Motor neuron (in vitro differentiated cells): ENCODE measurements at places on chromosomes 3 and 15. TPM values are rescaled to one million over a fixed set of nuclear protein-coding genes. Genes with fewer than 3 reads are reported as not detected.

CHST2 gene
- total RNA-seq = 5.7 and 6.5 TPM in 2 replicates

TNFSF10 gene
- total RNA-seq = 0.67 TPM in 1 of 2 replicates, not detected in the other

GHSR gene
- 0.21 and 0.36 TPM in 2 replicates for total RNA-seq

NME9 gene
- 4.7 and 4.9 TPM in 2 replicates for total RNA-seq

PLA2G4D gene
- 0.31 TPM in 1 of 2 replicates, not detected in the other for total RNA-seq

P2RY12 gene
- total RNA-seq = 0.38 and 0.70 TPM in 2 replicates

MEIS2 gene
- 146 and 152 TPM in 2 replicates for total RNA-seq

ALS2CL gene
- 1.9 and 2.1 TPM in 2 replicates for total RNA-seq

ZNF385D gene
- total RNA-seq = 4.9 and 5.1 TPM in 2 replicates

IGDCC3 gene
- 179 and 189 TPM in 2 replicates for total RNA-seq

- ATAC-seq = no peak
Measured at GRCh38 chr3:140682586-140682985, 4.7 kb downstream of the TRIM42 start.

- no peak for ATAC-seq
Measured at GRCh38 chr3:142224482-142225072, 808 bp downstream of the GK5 start.

DNA sequence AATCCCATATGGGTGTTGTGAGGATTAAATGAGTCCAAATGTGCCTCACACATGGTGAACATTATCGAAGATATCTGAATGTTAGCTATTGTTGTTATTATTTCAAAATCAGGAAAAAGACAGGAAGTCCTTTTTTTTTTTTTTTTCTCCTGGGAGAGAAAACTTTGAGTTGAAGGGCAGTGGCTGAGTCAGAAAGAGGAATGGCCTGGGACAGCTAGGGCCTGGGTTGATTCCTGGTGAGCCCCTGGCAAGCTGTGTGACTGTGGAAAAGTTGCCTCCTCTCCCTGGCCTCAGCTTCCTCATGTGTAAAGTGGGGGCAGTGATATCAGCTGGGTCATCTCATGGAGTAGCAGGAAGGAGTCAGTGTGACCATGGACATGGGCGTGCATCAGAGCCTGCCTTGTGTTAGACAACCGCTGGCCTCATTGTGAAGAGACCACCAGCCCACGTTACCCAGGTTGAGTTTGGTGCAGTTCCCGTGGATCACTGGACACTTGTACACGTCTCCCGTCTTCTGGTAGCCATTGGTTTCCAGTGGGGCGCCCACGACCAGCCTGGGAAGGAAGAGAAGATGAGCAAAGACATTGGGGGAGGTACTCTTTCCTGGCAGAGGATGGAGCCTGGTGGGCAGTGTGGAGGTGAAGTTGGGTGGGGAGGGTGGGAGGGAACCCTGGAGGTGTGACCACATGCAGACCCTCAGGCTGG, 63.1 kb downstream of the ITGA11 start:
- no peak for ATAC-seq

- no peak for ATAC-seq
Measured at GRCh38 chr3:132995971-132996370, 42.2 kb upstream of the TMEM108 start.

DNA sequence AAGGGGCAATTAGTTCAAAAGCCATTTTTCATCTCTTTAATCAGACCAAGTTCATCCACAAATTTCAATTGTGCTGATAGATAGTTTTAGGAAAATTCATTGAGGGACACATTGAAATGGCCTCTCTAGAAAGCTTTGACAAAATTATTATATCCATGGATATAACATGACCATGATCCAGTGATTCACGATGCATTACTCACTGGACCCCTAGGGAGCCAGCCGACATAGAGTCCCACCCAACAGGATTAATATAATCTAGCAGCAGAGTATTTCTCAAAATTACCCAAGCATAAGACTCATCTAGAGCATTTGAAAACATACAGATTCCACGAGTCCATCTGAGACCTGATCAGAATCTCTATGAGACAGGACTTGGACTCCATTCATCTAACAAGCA, 100.3 kb downstream of the FRMD5 start:
- ATAC-seq = no peak

DNA sequence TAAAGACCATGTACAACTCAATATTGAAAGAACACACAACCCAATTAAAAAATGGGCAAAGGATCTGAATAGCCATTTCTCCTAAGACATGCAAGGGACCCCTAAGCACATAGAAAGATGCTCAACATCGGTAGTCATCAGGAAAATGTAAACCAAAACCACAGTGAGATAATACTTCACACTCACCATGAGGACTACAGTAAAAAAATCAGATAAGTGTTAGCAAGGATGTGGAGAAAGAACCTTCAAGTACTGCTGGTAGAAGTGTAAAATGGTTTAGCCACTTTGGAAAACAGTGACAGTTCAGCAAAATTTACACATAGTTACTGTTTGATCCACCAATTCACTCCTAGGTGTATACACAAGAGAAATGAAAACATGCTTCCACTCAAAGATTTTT, 30.1 kb upstream of the XIRP1 start:
- ATAC-seq = no peak

DNA sequence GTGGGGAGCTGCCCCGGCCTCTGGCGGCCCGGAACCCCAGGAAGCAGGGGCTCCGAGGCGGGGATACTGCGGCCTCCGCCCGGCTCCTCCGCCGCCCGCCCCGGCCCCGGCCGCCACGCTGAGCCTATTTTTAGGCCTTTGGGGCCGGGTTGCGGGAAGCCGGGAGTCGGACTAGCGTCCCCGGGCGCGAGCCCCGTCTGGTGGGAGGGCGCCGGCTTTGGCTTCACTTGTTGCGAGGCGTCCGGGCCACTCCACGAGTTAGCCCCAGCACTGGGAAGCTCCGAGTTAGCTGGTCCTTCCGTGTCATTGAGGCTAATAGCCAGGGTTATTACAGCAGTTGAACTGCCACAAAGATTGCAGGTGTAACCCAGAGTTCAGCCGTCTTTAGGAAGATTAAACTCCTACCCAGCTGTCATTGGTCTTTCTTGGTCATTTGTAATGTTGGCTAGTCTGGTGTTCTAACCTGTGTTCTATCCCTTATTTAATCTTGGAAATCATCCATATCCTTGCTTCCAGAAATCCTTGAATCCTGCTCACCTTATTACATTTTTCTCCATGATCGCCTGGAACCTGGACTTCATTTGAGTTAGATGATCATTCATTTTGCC, 791 bp downstream of the GYG1 start:
- ATAC-seq = no peak

DNA sequence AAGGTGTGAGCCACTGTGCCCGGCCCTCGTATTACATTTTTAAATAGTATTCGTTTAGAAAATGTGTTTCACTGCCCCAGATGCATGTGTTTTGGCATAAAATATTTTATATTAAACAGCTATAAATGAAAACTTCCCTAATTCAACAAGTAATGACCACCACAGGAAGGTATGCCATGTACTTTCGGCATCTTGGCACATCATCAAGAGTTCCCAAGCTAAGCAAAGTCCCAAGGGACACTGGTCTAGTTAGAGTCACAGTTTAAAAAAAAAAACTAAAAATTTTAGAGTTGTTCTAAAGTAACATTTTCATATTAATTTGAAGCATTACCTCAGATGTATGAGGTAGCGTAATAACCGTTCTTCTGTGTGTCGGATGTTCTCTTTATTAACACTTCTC, 15.6 kb upstream of the ARPP19 start:
- no peak for ATAC-seq

- no peak for ATAC-seq
Measured at GRCh38 chr3:124007186-124007585, 15.3 kb upstream of the ROPN1 start.

DNA sequence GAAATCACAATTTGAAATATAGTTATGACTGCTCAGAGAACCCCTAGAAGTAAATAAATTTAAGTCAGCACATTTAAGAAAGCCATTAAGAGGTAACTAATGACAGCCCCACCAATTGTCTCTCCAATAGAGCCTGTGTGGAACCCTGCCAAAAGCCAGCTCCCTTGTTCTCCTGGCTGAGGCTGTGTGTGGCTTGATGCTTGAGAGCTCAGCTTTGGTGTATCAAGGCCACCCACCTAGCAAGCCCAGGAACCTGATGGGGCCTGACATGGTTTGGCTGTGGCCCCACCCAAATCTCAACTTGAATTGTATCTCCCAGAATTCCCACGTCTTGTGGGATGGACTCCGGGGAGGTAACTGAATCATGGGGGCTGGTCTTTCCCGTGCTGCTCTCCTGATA, 106.9 kb downstream of the LRRN1 start:
- no peak for ATAC-seq

DNA sequence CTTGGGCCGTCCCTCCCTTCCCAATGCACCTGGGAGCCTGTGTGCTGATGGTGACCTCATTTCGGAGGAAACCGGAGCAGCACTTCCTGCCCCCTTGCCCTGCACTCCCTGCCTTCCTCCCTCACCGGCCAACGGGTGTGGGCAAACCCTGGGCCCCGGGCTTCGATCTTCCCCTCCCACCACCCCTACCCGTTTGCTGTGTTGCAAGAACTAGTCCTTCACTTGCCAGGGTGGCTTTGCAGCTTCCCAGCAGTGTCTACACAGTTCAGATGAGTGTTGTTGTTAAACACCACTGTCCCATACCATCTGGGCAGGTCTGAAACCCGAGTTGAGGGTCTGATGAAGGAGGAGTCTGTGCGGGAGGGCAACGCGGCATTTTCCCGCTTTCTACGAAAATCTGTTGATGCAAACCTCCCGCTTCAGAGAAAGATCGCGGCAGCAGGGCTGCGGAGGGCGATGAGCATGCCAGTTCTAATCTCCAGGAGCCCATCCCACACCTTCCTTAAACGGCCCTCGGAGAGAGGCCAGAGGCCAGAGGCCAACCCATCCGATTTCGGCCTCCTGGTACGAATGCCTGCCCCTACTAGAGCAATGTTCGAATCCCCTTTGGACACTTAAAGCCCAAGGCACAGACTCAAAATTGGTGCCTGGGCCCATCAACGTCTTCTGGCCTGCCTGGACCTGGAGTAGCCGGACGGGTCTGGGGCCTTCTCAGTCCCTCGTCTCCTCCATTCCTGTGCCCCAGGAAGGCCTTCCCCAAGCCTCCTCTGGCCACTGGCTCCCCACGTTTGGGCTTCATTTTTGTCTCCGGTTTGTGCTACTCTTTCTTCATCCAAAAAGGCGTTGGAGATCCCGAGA, 35.7 kb upstream of the POLG start:
- no peak for ATAC-seq

DNA sequence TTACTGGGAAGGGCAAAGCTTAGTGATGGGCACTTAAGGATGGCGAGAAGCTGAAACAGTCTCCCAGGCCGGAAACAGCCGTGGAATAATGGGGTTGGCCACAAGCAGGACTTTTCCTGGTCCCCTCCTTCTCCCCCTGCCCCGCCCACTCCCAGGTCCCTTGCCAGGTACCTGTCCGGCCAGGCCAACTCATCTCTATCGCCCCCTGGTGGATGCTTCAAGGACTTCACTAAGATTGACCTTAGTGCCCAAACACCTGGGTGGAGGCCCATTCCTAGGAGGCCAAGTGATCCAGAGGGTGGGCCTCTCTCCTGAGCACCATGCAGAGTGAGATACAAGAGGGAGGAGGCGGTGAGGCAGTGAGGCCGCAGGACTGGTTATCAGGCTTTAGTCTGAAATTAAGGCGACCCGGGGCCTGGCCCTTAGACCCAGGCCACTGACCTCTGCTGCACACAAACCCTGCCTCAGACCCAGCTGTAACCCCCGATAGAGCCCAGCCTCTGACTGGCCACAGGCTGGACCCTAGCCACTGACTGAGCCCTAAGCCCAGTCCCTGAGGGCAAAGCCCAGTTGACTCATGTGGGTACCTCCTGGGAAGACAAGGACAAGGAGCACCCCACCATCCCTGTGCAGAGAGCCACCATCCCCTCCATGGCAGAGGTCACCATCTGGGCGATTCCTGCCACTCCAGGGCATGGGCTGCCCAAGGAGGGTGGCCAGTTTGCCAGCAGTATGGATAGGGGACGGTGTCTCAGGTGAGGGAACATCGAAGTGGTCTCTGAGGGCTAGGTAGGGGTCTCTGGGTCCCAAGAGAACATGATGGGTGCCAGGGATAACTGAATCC, 37.6 kb downstream of the VIPR1 start:
- ATAC-seq = no peak
